HL-60 (cell line): ENCODE measurements at places on chromosomes 2 and 18.

- no peak for DNase-seq
These were observed 1822.6 kb downstream of the SUCLG1 start for GRCh38 chr2:82636402-82637020.

DNA sequence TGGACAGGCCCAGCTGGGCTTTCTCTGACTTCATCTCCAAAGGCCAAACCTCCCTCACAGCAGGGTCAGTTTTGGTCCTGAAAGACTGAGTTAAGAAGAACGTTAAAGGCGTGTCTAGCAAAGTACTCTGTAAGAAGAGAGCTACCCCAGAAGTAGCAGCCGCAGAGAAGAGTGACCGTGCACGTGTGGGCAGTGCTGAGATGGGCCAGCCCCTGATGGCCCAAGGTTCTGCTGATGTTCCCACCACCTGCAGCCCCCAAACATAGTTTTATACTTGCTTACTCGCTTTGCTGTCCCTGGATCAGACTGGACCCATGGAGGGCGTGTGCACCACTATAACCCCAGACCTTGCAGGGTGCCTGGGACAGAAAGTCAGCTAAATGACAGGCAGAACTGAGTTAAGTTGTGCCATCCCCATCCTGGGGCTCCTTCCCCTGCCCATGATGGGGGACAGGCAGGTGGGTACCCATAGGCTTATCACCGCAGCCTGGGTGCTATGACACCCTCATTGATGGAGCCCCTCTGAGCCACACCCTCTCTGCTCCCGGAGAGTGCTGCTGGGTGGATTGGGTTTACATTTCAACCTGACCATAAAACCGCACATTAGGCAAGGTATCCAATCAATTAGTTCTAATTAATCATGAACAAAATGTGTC, 367.3 kb upstream of the HS6ST1 start:
- no peak for DNase-seq

DNA sequence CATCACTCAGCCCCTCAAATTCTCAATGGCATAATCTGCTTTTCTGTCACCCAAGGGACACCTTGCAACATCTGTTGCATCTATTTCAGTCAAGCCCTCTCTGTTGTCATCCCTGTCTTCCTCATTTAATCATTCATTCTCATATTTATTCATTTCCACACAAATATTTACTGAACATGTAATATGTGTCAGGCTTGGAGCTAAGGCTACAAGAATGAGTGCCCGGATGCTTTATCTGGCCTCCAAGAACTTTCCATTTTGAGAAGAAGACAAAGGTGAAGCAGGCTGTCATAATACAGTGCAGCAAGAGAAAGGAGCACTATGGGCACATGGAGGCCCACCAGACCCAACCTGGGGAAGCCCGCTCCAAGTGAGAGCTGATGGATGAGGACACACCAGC, 15.6 kb downstream of the IL18RAP start:
- no peak for DNase-seq

DNA sequence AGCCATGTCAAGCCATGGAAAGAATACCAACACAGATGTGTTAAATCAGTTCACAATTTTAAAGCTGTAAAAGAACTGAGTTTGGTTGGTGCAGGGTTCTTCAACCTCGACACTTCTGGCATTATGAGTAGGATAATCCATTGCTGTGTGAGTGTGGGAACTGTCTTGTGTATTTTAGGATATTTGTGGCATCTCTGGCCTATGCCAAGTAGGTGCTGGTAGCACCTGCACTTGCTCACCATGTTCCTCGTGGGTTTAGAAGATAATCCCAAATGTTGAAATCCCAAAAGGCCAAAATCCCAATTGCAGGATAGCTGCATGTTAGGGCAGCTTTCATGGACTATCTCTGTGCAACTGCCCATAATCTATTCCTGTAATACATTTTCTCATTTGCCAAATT, 3.8 kb downstream of the KRCC1 start:
- no peak for DNase-seq

- no peak for DNase-seq
These were observed 75.9 kb downstream of the TMEM163 start for GRCh38 chr2:134642938-134643337.

DNA sequence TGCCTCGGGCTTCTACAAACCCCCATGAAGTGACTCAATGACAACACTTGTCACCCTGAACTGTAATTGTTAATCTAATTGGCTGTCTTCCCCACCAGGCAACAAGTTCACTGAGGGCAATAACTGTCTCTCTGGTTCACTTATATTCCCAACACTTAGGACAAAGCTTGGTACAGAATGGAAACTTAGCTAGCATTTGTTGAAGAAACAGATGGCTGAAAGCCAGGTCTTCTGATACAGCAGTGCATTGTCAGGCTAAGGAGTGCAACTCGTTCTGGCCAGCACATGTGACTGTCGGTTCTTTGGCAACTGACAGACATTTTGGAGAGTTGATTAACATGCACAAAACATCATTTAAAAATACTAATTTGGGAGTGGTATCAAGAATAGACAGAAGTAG, 14.6 kb upstream of the DNAJC27 start:
- DNase-seq = no peak

GRCh38 chr2:217413193-217413592, 553.3 kb upstream of the TNP1 start:
- no peak for DNase-seq

DNA sequence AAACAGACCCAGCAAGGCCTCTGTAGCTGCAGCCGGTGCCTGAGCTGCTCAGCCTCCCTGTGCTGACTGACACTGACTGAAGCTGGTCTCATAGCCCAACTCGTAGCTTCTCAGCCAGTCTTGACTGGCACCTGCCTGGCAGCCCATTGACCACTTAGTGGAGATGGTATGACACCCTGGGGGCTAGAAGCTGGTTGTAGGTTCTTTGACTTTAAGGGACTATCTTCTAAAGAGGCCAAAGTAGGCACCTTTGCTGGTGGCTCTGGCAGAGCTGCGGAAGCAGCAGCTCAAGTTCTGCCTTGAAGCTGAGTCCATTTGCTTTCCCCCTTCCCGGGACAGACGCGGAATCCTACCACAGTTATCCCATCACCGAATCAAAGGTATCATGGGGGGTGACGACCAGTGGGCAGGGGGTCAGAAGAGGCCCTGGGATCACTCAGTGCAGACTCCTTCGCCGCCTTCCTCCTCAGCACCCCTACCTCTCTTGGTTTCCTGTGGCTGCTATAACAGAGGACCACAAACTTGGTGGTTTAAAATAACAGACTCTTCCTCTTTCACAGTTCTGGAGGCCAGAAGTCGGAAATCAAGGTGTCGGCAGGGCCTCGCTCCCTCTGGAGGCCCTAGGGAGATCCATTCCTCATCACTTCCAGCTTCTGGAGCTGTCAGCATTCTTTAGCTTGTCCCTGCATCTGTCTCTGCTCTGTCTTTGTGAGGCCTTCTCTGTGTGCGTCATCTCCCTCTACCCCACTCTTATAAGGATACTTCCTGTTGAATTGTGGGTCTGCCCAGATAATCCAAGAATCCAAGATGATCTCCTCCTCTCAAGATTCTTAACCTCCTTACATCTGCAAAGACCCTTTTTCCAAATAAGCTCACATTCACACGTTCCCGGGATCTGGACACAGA, 13.7 kb upstream of the FOSL2 start:
- peak; percentile 75 for DNase-seq

GRCh38 chr2:203177361-203177760, 61.5 kb upstream of the CYP20A1 start:
- DNase-seq = no peak

DNA sequence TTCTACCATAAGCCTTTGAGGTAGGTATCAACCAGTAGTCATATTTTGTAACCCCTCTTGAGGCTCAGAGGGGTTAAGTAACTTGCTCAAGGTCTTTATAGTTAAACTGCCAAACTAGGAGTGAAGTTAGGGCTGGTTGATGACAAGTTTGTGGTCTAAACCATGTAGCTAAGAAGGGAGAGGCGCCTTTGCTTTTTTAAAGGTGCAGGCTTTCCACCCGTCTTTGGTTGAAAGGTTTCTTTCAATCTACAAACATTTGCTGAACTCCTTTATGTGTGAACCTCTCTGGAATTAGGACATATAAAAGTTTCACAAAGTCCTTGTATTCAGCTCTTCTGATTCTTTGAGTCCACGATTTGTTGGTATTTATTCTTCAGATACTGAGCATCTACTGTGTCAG, 2.4 kb upstream of the MTA3 start:
- no peak for DNase-seq

DNA sequence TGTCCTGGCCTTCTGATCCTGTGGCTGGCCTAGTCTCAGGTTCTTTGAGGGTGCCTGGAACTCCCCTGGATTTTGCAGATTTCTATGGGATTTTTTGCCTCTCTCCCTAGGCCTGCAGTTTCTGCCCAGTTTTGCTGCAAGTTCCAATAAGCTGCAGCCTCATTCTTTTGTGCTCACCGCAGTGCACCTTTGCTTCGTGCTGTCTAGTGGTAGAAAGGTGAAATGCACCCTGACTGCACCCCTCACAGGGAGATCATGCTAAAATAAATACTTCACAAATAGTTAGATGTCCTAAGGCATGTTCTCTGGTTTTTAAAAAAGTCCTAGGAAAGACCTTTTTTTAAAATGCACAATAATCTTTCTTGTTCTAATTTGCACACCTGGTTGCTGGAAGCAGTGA, 72.5 kb downstream of the GNAL start:
- DNase-seq = no peak

DNA sequence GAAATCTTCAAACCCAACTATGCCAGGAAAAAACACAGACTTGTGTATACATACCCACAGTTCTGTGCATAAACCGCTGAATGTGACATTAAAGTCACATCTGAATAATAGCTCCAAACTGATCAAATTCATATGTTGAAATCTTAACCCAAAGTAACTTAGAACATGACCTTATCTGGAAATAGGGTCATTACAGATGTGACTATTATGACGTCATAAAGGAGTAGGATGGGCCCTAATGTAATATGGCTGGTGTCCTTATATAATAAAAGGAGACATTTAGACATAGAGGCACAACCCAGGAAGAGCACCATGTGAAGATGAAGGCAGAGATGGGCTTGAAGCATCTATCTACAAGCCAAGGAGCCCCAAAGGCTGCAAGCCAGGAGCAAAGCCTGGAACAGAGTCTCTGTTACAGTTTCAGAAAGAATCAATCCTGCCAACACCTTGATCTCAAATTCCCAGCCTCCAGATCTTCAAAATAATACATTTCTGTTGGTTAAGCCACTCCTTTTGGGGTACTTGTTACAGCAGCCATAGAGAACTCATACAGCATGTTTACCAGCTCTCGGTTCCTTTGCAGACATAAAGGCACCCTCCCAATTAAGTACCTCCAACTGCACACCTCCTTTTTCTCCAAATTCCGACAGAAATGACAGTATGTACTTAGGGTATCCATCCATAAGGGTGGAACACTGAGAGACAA, 27.6 kb downstream of the SOX11 start:
- no peak for DNase-seq

GRCh38 chr2:38180754-38181153, 104.8 kb upstream of the CYP1B1 start:
- DNase-seq = no peak

- DNase-seq = no peak
These were observed 158.0 kb downstream of the SMAD7 start for GRCh38 chr18:48792611-48793380.

GRCh38 chr2:25529034-25529433, 144.3 kb downstream of the DTNB start:
- DNase-seq = no peak

GRCh38 chr2:126770466-126770865, 114.5 kb downstream of the GYPC start:
- DNase-seq = no peak

DNA sequence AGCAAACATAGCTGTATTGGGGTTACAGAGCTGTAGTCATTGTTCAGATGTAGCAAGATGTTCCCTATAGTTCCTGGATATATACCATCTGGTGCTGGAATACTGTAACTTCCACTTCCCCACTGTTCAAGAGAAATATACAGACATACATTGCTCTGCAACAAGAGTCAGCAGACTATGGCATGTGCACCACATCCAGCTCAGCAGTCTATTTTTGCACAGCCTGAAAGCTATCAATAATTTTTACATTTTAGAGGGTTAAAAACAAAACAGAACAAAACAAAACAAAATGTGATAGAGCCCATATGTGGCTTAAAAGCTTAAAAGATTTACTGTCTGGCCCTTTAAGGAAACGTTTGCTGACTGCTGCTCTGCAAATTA, 31.8 kb upstream of the VIT start:
- DNase-seq = no peak

DNA sequence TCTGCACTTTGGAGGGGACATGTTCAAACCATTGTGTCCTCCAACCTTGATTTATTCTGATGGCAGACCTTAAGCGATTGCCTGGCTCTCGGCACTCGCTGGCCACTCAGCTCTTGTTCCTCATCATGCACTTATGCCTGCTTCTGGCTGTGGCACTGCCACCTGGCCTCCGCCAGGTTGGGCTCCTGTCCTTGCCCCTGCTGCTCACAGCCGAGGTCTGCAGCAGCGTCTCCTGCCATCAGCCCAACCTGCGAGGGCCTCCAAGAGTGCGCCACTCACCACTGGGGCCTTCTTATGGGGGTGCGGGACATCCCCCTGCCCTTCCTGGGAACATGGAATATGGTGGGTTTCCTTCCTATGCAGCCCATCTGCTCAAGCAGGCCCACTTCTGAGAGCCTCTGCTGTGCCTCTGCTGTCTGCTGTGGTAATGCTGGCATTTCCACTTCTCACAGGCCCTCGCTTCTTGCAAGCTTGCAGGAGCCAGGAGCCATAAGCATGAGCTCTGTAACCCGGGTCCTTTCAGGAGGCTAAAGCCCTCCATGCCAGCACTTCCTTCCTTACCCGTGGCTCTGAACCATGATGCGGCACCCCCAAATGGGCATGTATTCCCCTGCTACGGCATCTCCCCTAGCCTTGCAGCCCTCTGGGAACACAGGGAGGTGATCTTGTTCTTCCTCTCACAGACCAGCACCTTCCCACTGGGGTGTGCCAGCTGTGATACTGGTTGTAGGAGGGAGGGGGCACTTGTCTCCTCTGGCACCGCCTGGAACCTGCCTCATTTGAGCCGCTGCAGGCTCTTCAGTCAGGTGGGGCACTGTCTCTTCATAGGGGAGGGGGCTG, 58.6 kb upstream of the HS6ST1 start:
- no peak for DNase-seq

DNA sequence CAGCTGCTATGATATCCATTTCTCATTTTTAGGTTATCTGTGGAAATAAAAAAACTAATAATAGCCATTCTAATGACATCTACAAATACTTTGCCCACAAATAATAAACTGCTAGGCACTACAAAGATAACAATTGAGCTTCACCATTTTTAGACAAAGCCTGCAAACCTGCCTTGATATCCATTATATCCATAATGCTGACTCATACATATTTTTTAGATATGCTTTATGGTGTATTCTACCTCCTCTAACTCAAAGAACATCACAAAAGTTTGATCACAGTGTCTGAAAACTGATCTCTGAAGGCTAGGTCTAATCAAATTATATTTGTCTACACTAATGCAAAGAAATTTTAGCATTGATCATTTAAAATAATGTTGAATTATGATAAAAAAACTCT, 138.4 kb downstream of the HNMT start:
- no peak for DNase-seq

GRCh38 chr2:144703852-144704708, 184.2 kb upstream of the ZEB2 start:
- DNase-seq = peak; percentile 99

DNA sequence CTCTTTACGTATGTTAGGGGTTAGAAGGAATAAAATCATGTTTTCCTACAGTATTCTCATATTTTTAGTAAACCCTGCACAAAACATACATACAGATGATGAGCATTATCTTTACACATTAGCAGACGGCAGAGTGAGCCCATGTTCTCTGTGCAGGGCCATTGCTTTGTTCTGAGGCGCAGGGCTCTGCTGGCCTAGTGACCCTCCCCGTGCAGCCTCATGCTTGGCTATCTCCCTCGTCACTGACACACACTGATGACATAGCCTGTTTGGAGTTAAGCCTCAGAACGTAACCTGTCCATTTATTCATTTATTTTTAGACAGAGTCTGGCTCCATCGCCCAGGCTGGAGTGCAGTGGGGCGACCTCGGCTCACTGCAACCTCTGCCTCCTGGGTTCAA, 115.9 kb upstream of the FOSL2 start:
- DNase-seq = no peak
